ENCODE measurements at places on chromosomes 7 and 10.

- no peak for DNase-seq
These were observed 27.8 kb downstream of the DCLRE1C start for GRCh38 chr10:14926061-14926470.

- no peak for DNase-seq
These were observed 528.7 kb downstream of the GRM8 start for GRCh38 chr7:126723966-126724544.

DNA sequence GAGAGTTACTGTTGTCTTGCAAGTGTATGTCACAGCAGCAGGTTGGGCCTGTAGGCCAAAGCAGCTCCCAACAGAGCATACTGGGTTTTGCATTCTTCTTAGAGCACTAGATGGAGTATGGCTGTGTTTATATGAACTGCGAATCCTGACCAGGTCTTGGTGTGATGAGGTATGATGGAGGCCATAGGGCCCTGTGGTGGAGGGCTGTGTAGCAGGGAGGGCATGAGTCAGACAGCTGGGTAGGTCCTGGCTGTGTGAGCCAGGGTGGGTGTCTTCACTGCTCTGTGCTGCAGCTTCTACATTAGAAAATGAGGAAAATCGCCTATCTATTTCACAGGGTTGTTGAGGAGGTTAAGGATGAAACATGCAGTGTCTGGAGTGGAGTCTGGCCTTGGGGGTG, 124.2 kb downstream of the BUB3 start:
- no peak for DNase-seq

- DNase-seq = no peak
These were observed 82.0 kb downstream of the FGFR2 start for GRCh38 chr10:121516093-121516865.

- no peak for DNase-seq
These were observed 121.9 kb downstream of the MAD1L1 start for GRCh38 chr7:2110610-2111396.

- no peak for DNase-seq
These were observed 10.2 kb downstream of the PRSS1 start for GRCh38 chr7:142759433-142759832.

- DNase-seq = no peak
These were observed 282.4 kb downstream of the AHR start for GRCh38 chr7:17580856-17581255.

- DNase-seq = no peak
These were observed 67.4 kb downstream of the PLXNA4 start for GRCh38 chr7:132508724-132509353.

- DNase-seq = peak; percentile 63
These were observed 2.2 kb downstream of the MAFK start for GRCh38 chr7:1532456-1533254.

GRCh38 chr7:111384065-111384891, 178.0 kb downstream of the IMMP2L start:
- DNase-seq = peak; percentile 18

DNA sequence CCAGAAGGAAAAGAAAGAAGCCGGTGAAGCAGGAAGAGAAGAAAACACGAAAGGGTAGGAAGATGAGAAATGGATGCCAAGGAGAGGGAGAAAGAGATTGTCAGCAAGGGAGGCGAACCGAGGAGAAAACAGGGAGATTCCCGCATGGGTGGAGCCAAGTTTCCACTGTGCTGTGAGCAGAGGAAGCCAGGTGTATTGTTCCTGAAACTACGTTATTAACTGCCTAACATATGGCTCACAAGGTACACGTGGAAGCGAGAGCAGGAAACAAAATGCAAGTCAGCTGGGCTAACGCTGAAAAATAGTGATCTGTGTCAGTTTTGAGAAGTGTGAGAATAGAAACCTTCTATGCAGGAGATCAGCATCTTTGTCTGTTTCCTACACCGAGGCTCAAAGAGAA, 20.4 kb upstream of the HIPK2 start:
- DNase-seq = no peak

DNA sequence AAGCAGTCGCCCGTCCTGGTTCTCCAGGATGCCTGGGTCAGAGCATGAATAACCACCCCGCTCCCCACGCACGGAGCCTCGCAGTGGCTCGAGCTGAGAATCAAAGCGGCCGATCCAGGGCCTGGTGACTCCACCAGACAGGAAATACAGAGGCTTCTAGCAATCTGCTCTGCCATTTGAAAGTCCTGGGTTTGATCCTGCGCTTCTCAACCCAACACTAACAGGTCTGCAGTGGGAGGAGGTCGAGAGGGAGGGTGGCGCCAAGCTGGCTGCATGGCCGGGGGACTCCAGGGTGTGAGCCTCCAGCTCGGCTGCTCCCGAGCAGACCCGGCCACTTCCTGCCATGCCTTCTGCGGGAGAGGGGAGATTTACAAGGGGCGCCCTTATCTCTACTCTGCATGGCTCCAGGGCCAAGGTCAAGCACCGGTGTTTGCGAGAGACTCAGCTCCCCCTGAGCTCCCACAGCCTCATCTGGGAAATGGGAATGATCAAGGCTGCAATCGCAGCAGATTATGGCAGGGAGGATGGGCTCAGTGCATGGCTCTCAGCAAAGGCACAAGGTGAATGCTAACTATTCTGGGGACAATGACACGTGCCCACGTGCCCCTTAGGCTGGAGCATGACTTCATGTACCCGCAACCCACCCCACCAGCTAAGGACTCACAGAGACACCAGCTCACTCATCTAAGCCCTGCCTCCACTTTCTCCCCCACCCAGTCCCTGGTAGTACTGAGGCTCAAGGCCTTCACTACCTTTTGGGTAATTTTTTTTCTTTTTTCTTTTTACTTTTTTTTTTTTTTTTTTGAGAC, 73.9 kb upstream of the TNRC18 start:
- DNase-seq = no peak

- no peak for DNase-seq
These were observed 233.9 kb downstream of the POU6F2 start for GRCh38 chr7:39211581-39211980.

DNA sequence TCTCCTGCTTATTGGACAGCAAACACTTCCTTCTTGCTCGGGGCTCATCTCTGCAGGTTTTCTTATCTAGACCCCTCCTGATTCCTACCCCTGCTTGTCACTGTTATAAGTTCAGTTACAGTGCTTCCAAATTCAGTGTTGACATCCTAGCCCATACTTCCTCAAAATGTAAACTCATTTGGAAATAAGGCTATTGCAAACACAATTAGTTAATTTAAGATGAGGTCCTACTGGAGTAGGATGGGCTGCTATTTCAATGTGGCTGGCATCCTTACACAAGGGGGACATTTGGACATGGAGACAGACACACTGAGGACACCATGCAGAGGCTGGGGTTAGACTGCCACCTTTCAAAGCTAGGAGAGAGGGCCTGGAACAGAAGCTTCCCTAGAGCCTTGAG, 85.2 kb upstream of the NPVF start:
- no peak for DNase-seq

GRCh38 chr10:18542832-18543231, 108.6 kb downstream of the NSUN6 start:
- no peak for DNase-seq

DNA sequence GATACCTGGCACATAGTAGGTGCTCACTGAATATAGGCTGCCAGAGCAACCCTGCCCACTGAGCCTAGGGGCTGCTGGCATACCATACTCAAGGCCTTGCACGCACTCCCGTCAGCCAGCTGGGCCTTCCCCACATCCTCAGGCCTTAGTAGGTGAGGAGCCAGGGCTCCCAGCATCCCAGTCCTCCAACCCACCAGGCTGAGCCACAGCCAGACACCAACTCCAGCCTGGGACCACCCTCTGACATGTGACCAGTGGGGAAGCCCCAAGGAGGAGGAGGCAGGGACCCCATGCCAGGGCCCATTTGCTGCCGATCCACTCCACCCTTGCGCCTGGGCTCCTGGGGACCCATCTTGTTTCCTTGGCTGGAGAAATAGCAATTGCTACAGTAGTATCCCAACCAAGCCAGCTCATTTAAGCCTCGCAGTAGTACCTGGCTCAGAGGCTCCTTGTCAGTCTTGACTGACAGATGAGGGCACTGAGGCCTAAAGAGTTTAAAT, 11.4 kb downstream of the SLIT1 start:
- no peak for DNase-seq

DNA sequence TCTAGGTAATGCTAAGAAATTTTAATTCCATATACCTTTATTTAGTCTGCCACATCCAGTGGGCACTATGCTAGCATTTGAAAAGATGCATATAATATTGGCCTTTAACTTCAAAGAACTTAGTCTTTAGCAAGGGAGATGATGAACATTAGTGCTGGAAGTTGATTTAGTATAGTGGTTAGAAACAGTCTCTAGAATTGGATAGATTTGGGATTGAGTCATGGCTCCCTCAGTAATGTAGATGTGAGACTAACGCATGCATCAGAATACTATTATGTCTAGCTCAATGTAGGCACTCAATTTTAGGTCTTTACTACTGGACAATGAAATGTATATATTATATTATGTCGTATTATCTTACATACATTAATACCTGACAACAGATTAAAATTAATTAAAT, 5.8 kb downstream of the DKK1 start:
- DNase-seq = no peak

Measured in non-pigmented ciliary epithelial cell (primary cell).